ENCODE measurements at places on chromosomes 13 and 19.

- no peak for DNase-seq
These were observed 3.9 kb downstream of the FBXO17 start for GRCh38 chr19:38971672-38972071.

DNA sequence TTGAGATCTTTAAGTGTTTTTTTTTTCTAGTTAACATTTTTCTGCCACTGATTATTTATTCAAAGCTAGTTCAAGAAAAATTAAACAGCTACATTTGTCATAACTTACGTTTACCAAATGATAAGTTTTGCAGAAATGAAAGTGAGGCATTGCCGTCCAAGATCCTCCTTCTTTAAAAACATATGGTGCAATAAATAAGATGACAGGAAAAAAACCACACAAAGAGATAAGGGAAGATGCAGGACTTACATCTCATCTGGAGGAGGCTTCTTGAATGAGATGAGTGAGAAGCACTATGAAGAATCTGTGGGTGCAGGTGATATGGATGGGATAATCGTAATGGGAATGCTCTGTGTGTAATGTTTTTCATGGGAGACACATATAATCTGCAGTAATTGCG lies 12.4 kb downstream of the TNFSF13B start:
- DNase-seq: no peak

GRCh38 chr19:33401683-33402420 lies 28.3 kb downstream of the CEBPG start:
- DNase-seq: no peak

GRCh38 chr13:76527041-76527440 lies 359.2 kb downstream of the KCTD12 start:
- no peak for DNase-seq

DNA sequence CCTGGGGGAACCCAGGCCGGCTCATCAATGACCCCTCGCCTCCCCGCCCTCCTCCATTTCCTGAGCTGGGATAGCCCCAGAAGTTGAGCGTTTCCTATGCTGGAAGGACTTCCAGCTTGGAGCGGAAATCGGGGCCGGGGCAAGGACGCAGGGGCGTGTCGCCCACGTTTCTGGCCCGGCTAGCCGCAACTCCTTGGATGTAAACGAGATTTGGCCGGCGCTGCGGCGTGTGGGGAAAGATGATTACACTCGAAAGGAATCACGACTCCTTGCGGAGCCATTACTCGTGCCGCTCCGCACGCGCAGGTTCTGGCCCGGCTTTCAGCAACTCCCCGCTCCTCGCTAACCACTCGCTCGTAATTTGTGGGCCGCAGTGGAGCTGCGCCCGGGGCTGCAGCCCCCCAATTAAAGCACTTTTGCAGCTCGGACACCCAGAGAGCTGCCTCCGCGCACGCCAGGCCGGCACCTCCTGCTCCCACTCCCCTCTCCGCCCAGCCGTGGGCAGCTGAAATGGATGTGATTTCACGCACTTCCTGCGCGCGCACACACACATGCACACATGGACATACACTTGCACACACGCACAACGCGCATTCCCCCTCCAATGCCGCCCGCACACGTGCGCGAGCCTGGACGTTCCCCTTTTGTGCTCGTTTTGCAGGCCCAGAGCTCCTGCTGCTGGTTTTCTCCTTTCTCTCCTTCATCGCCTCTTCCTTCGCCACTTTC lies 15.7 kb downstream of the ZIC5 start:
- no peak for DNase-seq

DNA sequence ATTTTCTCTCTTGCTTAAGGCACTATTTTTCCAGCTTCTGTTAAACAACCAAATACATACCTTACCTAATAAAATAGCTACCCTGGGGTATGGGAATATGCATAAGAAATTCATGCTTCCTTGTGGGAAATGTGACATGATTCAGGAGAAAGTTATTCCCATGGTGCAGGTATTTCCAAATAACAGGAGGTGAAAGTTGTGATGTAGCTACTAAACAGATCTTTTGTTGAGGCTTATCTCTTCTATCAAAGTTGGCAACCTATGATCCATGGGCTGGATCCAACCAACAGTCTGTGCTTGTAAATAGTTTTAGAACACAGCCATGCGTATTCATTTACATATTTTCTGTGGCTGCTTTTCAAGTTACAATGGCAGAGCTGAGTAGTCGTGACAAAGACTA lies 177.8 kb upstream of the NBEA start:
- no peak for DNase-seq

- DNase-seq: no peak
These were observed 13.5 kb downstream of the NDUFA11 start for GRCh38 chr19:5890099-5890498.

GRCh38 chr19:18480006-18480691 lies 41.7 kb downstream of the ELL start:
- no peak for DNase-seq

GRCh38 chr13:20148501-20149183 lies 12.2 kb downstream of the GJA3 start:
- no peak for DNase-seq

DNA sequence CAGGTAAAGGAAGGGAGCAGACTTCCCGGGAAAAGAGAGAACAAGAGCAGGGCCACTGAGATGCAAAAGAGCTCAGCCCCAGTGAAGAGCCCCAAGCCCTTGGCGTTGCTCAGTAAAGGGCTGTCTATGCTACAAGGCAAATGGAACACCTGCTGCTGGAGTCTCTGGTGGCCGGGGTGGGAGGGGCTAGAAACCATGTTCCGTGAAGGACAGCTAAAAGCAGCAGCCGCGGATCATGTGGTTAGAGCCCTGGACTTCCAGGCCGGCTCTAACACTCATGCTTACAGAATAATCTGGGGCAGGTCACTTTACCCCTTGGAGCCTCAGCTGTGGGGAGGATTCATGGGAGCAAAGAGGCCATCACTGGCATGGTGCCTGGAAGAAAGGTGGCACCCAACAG lies 17.8 kb downstream of the POU2F2 start:
- DNase-seq: no peak

DNA sequence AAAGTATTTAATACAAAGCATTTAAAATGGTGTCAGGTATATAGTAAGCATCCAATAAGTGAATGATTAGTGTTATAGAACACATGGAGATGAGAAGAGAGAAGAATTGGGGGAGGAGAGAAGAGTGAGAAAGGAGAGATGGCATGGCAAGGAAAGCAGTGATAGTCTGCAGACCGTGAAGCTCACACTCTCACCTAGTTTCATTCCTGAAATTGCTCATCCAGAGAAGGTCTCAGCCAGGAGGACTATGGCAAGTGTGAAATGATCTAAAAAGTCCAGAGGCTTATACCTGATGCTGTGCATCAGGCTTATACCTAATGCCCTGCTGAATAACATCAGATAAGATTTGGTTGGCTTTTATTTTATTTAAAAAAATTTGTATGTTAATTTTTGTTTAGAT lies 351.6 kb upstream of the KLF12 start:
- DNase-seq: no peak

- DNase-seq: no peak
These were observed 23.8 kb upstream of the SMIM17 start for GRCh38 chr19:56619121-56619520.

- peak; percentile 8 for DNase-seq
These were observed 249.2 kb downstream of the SHISA2 start for GRCh38 chr13:25802579-25802978.

DNA sequence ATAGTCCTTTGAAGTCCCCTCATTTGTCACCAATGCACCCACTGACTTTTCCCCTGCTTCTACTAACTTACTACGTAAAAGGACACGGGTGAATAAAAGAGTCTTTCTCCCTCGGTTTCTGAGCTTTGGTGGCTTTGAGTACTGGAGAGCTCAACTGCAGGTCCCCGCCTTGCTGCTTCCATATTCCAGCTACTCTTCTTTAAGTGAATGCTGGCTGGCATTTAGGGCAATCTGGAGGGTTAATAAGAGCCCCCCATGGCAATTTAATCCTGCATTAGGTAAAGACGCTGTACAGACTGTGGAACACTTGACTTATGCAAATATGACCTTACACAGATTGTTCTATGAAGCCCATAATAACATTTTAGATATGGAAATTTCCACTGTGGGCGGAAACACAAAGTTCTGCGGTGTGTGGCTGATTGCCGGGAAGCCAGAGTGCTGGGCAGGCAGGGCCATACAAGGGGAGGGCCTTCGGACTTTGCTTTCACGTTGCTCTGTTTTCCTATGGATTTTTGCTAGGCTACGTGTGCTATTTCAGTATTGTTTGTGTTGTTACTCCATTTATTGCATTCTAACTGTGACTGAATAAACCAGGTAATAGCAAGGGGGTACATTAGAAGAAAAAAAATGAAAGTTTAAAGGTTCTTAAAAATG lies 97.5 kb downstream of the SLC10A2 start:
- no peak for DNase-seq

DNA sequence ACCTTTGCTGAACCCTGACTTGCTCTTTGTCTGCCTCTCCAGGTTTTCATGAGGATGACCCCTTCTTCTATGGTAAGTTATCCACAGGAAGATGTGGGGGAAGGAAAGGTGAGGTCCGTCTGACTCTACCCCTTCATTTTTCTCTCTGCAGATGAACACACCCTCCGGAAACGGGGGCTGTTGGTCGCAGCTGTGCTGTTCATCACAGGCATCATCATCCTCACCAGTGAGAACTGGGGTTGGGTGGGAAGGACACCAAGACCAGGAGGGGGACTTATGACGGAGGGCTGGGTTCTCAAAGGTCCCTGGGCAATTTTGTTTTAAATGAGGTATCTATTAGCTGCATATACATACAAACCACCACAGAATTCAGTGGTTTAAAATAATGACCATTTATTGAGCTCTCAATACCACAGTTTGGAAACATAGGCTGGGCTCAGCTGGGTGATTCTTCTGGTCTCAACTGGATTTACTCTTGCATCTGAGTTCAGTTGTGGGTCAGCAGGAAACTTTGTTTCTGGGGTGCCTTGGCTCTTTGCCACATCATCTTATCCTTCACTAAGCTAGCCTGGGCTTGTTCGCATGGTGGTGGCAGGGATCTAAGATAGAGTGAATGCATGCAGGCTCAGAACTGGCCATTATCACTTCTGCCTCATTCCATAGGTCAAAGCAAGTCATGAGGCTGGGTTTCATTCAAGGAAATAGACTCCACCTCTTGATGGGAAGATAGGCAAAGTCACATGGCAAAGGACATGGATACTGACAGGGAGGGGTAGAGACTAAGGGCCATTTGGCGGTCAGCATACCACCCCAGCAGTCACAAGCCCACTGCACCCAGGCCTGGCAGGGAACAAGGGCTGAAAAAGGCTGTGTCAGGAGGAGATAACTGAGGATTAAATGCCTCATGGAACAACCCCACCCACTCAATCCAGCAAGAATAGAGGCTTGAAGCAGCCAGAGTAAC lies 11.8 kb downstream of the FXYD5 start:
- DNase-seq: no peak

DNA sequence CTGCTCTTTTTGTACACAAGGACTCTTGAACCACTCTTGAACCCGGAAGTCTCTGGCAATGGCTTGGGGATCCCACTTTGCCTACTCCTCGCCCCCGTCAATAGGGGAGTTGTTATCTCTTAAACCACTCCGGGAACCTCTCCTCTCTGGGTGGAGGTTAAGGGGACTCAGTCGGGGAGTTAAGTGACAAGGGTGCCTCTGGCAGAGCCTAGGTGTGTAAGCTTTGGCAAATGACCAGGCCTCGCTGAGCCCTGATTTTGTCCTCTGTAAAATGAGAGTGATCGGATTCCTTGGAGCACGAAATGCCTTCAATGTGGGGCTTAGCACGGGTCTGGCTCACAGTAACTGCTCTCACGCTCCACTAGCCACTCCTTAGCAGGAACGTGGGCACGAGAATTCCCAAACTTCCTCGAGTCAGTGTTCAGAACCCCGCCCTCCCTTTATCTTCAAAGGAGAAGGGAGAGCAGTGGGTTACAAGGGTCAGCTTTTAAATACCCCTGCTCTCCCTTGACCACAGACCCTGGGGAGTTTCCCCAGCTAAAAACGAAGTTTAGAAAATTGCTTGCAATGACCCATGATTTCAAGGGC lies 193.3 kb downstream of the KATNAL1 start:
- no peak for DNase-seq

DNA sequence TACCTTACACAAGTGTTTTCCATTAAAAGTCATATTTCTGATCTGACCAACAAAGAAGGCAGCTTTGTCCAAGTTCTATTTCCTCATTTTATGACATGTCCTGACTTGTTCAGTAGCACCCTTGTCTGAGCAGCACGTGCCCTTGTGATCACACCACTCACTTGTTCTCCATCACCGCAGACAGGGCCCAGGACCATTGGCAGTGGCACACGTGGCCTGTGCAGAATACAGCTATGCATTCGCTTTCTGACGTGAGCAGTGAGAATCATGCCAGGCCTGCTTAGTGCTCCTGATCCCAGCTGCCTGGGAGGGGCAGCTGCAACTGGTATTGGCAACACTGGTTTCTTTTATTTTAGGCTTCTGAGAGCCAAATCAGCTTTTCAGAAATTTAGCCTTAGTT lies 134.2 kb downstream of the FRY start:
- no peak for DNase-seq

GRCh38 chr19:4585556-4585955 lies 26.1 kb upstream of the SEMA6B start:
- DNase-seq: no peak

- no peak for DNase-seq
These were observed 187.9 kb downstream of the USP12 start for GRCh38 chr13:26983543-26984320.

GRCh38 chr13:38990693-38991092 lies at the start of gene STOML3:
Gene STOML3, minus strand, starts transcription at chr13:38990831. Its CDS starts 110 bp downstream, at chr13:38990721.
- no peak for DNase-seq

- DNase-seq: no peak
These were observed 716.4 kb downstream of the PCDH9 start for GRCh38 chr13:66513728-66514127.

- DNase-seq: no peak
These were observed 7.6 kb downstream of the GPR32 start for GRCh38 chr19:50777830-50778303.

Data from GM12864 (cell line).